GF-D8 (cell line): ENCODE measurements at places on chromosomes 7 and 10.

GRCh38 chr10:12308057-12308456 is 41.3 kb upstream of the CAMK1D start:
- no peak for DNase-seq

DNA sequence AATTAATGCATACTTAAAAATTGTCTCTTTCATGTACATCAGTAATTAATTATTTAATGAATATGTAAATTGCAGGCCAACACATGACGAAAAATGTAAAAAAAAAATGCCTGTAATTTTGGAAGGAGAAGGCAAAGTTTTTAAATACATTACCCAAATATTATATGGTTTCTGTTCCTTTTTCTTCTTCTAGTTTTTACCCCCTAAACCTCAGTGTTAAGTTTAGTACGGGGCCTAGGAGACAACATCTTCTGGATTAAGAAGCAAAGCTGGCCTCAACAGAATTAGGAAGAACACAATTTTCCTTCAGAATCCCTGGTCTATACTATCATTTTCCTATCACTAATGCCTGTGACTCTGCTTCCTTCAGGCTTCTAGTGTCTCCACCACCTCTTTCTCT is 459.3 kb upstream of the NRP1 start:
- DNase-seq = no peak

DNA sequence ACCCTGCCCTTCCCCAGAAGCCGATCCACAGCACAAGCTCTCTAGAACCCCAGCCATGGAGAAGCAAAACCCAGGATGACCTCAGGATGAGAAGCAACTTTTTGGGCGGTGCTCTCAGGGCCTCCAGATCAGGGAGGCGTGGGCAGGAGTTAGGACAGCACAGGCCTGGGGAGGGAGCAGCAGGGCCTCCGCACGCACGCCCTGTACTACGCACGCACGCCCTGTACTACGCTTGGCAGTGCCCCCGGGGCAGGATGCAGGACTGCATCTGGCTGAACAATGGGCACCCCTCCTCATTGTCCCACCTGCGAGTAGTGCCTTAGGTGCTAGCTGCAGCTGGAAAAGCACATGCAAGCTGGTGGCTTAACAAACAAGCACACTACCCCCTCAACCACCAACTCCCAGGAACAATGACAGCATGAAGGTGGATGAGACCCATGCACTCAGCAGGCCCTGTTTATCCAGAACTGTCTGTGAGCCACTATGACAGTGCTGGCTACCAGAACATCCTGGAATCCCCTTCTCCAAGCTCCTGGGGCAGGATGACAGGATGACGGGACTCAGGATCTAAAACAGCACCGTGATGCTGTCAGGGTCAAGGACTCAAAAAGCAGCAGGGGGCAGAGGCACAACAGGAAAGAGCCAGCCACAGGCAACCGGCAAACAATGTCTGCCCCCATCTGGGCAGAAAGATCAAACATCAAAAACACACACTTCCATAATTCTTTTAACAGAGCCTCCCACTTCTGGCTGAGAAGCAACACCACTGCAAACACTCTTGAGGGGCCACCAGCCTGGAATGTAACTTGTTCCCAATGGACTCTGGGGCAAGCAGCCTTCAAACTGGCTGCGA is 11.8 kb downstream of the PODXL start:
- DNase-seq = no peak

GRCh38 chr7:134959810-134960209 is 26.5 kb upstream of the AGBL3 start:
- no peak for DNase-seq

DNA sequence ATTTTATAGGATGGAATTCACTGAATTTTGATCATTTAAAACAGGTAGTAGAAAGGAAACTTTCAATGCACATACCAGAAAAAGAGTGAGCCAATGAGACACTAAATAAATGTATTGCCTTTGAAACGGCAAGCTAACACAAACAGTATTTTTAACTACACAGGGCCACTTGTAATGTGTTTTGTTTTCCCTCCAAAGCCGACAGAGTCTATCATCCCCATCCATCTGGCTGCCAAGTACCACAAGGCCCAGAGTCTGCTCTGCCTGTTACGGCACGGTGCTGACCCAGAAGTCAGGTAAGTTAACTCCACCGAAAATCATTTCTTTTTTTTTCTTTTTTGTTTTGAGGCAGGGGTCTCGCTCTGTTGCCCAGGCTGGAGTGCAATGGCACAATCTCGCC is 1.5 kb downstream of the ANKRD61 start:
- no peak for DNase-seq
